ENCODE measurements at places on chromosomes 5 and 9.

DNA sequence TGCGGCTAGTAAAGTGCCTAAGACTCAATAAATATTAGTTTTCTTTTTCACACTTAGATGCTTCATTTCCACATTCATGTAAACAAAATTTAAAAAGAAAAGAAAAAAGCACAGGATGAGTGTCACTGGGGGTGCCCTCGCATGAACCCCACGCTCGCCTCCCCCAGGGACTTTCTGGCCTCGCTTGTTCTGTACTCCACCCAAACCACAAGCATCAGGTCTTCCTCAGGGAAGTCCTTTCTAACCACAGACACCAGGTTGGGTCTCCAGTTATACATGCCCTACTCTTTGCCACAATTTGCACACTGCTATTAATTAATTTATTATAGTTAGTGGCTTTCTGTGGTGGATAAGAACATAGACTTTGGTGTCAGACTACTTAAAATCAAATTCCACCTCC lies 92.4 kb downstream of the RORB start:
- DNase-seq, result no peak

GRCh38 chr5:170986598-170986997 lies 124.8 kb downstream of the RANBP17 start:
- DNase-seq, result no peak

- peak; percentile 34 for DNase-seq
Measured at GRCh38 chr9:129885018-129885669, 49.9 kb downstream of the USP20 start.

GRCh38 chr9:98929071-98929470 lies 14.6 kb upstream of the COL15A1 start:
- DNase-seq, result no peak

- DNase-seq, result no peak
Measured at GRCh38 chr5:111851631-111852548, 94.9 kb upstream of the NREP start.

DNA sequence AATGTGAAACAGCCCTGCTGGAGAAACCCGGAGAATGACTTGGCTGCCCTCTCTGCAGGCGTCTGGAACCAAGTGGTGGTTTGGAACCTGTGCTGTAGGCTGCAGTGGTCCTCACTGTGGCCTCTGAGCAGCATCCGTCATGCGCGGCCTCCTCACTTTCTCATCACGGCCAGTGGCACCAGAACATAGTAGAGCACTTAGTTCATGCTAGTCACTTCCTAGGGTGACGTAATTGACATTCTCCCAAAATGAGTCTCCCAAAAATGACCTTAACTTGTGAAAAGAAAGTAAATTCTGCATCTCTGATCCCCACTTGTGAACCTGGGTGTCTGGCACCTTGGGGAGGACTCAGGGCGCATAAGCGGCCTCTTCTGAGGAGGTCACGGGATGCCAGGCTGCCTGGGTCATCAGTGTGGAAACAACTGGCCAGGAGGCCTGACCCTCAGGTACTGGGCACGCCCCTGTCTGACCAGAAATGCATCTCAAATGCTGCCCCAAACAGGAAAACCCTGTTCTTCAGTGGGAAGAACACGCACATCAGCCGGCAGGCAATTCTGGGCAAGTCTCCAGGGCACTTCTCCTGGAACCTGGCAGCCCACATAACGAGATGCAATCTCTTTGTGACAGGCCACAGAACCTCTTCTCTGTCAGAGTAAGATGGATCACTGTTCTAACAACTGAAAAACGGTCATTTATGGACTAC lies 36.6 kb upstream of the SPTLC1 start:
- no peak for DNase-seq

- DNase-seq, result no peak
Measured at GRCh38 chr9:35795695-35796094, 4.3 kb downstream of the NPR2 start.

DNA sequence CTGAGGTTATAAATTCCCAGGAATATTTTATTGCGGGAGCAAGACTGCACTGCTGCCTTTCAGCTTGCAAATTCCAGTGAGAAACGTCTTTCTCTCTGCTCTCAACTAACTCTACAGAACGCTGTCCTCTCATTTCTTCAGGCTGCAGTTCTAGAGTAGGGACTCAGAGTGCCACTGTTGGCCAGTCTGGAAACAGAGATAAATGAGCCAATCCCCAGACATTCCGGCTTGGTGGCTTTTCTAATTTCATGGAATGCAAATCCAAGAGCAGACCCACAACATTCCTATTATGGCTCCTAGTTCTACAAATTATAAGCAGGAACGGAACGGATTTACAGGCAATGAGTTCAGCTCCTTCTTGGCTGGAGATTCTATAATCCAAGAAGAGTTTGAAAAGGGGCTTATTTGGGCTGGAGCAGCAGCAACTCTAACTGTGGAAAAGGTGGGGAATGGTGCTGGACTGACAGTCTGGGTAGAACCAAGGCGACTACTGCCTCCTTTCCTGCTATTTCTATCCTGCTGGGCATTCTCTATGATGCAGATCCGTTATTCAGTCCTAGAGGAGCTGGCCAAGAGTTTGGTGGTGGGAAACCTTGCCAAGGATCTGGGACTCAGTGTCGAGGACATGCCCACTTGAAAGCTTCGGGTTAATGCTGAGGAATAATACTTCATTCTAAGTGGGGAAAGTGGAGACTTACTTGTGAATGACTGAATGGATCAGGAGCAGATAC lies 9.3 kb downstream of the PCDHGA12 start:
- DNase-seq, result no peak

- no peak for DNase-seq
Measured at GRCh38 chr9:131838530-131839280, 98.8 kb upstream of the RAPGEF1 start.

Data from activated effector memory CD4-positive, alpha-beta T cell treated with Interleukin-2 at 50 U/mL for 16 hours (primary cell).